ENCODE measurements at places on chromosomes 12 and 14.

GRCh38 chr12:32146074-32146873, 39.6 kb downstream of the BICD1 start:
- no peak for DNase-seq

- no peak for DNase-seq
These were observed 304.4 kb upstream of the FAR2 start for GRCh38 chr12:28844718-28845117.

- no peak for DNase-seq
These were observed 2.3 kb downstream of the FOXA1 start for GRCh38 chr14:37592482-37593408.

- DNase-seq, result no peak
These were observed 364.3 kb upstream of the DDHD1 start for GRCh38 chr14:53517270-53517960.

DNA sequence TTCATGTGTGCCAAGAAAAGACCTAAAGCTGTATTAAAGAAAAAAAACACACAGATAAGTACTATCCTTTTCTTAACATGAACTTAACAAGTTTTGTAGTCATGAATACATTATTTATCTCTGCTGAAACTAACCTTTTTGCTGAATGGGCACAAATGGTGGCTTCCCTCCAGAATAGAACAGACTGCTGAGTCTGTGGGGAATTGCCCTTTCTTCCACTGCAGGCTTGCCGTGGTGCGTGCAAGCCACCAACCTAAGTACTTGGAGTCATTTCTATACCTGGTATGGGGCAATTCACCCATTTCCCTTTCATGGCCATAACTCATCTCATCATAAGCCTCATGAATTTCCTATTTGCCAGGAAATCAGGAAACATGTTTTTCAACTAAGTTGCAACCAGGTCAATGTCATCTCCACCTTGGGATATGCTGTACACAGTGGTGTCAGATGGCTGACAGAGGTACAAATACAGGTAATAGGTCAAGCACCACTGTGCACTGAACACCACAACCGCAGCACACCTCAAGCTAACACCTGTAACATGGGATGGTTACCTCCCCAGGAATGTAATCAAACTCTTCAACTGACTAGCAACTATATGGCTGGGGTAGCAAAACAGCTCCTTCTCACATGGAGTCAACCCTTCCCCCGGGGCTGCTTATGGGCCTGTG, 49.9 kb downstream of the CATSPERB start:
- no peak for DNase-seq

- DNase-seq, result no peak
These were observed 17.3 kb upstream of the KLRB1 start for GRCh38 chr12:9625019-9625418.

GRCh38 chr14:101762530-101763101, 1.1 kb downstream of the PPP2R5C start:
- DNase-seq, result no peak

DNA sequence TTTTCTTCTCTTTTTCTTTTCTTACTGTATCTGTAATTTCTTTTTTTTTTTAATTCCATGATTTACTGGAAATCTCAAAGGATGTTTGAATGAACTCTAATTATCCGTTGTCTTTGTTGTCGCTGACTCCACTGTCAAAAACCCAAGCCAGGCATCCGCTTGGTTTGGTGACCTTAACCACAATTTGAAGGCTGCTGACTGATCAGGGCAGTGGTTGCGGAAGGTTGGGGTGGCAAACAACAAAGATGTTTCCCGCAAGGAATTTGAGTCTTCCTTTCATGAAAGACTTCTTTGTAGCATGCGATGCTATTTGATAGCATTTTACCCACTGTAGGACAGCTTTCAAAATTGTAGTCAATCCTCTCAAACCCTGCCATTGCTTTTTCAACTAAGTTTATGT, 1013.8 kb downstream of the DIO2 start:
- no peak for DNase-seq

DNA sequence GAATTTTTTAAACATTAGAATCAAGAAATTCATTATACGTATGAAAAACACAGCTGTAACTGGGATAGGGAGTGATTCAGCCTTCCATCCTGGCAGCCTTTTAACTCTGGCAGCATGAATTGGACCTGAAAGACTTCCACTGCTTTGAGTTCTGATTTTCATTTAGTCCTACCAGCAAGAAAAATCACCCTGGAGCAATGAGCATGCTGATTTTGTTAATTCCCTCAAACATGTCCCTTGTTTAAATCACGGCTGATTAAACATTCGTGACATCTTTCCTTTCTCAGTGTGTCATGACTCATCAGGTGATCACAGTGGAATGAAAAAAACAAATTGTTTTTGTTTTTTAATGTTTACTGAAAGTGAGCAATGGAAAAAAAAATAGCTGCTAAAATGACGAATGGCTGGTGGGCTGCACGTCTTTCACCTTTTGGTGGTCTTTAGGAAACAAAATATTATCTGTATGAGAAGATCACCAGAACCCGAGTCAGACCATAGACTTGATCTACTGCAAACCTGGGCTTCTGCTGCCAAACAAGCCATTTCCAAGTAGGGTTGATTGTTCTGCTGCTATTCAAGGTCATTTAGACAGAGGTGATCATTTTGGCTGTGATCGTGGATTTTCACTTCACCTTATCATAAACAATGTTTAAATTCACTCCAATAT, 67.0 kb upstream of the CAND1 start:
- no peak for DNase-seq

DNA sequence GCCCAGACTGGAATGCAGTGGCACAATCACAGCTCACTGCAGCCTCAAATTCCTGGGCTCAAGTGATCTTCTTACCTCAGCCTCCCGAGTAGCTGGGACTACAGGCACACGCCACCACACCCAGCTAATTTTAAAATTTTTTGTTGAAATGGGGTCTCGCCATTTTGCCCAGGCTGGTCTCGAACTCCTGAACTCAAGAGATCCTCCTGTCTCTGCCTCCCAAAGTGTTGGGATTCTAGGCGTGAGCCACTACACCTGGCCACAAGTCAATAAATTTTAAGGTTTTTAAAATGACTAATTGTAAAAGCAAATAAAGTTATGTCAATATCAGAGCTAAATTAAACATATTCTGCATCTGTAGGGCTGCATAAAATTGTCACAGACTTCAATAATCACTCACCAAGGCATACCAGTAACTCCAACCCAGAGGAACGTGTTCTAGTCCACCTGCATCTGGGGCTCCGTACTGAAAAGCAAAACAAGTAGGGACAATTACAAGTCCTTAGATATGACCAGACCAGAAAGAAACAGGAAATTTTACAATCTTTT, 13.9 kb downstream of the GNS start:
- no peak for DNase-seq

DNA sequence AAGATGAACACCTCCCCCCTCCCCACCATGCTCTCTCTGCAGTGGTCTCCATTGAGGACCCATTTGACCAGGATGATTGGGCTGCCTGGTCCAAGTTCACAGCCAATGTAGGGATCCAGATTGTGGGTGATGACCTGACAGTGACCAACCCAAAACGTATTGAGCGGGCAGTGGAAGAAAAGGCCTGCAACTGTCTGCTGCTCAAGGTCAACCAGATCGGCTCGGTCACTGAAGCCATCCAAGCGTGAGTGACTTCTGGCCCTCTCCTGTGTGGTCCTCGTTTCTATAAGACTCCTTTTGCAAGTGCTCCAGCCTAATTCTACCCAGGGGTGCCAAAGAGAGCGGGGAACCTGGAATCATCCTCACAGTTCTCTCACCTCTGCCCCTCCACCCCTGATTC, 6.2 kb upstream of the ATN1 start:
- DNase-seq, result no peak

- no peak for DNase-seq
These were observed 940.8 kb downstream of the SLC6A15 start for GRCh38 chr12:83971781-83972180.

GRCh38 chr14:77066578-77067172, 31.4 kb upstream of the CIPC start:
- DNase-seq, result no peak

DNA sequence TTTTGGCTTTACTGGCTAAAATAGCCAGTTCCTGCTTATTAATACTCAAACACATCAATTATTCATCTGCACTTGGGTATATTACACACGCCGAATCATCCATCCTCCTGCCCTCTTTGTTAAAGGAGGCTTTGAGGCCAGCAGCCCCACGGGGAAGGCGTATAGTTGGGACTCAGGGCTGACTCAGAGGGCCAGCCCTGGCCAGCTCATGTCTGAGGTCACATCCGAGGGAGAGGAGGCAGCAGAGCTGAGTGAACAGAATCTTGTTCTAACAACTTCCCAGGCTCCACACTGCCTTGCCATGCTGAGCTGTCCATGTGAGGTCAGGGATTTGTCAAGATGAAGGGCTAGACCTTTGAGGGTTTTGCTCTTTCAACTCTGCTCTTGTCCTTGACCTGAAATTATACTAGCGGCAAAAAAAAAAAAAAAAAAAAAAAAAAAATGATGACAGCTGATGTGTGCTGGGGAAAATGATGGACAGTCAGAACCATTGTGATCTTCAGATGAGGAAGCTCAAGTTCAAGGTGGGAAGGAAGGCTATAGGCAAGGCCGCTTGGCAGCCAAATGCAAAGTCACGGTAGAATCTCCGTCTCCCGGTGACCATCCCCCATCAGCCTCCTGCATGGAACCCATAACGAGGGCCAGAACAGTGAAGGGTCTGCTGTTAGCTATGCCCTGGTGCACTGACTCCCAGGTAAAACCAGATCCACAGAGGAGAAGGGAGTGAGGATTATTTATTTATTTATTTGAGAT, 12.5 kb upstream of the MARK3 start:
- DNase-seq, result no peak

DNA sequence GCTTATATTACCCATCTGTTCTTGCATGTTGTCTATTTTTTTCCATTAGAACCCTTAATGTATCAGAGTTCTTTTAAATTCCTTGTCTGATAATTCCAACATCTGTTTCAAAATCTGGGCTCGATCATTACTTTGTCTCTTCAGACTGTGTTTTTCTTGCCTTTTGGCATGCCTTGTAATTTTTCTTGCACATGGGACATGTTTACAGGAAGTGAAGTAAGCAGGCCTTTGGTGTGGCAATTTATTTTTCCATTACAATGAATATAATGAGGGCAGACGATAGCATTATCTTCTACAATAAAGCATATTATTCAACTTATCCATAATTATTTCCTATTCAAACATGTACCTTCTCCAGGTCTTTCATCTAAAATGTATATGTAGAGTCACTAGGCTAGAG, 48.3 kb downstream of the STXBP6 start:
- no peak for DNase-seq

GRCh38 chr12:77324763-77325468, 259.5 kb upstream of the E2F7 start:
- peak; percentile 0 for DNase-seq

DNA sequence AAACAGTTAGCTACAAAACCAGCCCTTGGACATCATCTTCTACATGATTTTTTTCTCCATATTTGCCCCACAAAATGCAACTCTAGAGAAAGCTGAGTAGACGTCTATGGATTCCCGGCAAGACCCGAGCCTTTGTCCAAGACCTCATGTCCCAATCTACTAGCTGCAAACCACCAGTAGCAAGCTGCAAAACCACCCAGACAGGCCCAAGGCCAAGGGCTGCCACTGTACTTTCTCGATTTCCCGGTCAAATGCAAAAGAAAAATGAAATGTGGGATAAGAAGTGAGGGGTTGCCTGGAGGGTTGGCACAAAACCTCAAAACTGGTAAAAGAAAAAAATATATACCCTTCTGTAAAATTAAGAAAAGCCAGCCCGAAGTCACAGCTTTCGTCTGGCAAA, 2.9 kb upstream of the SIX6 start:
- DNase-seq, result no peak

DNA sequence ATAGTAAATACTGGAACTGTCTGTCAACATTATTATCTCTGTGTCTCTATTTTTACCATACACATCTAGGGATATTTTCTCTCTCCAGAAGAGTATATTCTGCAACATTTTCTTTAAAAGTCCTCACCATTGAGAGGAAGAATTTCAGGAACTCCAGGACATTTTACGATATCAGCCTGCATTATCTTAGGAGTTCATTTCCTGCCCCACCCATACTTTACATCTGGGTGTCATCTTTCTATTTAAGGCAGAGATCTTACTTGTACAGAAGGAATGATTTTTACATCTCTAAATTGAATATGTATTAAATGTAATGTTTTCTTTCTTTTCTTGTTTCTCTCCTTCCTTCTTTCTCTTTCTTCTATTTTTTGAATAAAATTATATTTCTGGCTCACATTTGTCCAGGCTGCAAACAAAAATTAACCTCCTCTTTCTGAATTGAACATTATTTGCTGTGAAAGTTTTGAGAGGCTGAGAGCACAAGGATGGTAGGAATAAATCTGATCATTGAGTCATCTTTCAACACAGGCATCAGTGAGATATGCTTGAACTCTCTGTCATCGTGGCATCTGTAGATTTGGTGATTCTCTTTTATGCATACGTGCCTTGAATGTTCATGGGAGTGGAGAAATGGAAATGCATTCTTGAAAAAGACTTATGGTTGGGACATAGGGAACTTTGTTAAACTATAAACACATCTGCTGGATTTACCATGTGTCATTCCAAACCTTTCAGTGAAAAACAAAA, 753.6 kb downstream of the SLC16A7 start:
- no peak for DNase-seq

DNA sequence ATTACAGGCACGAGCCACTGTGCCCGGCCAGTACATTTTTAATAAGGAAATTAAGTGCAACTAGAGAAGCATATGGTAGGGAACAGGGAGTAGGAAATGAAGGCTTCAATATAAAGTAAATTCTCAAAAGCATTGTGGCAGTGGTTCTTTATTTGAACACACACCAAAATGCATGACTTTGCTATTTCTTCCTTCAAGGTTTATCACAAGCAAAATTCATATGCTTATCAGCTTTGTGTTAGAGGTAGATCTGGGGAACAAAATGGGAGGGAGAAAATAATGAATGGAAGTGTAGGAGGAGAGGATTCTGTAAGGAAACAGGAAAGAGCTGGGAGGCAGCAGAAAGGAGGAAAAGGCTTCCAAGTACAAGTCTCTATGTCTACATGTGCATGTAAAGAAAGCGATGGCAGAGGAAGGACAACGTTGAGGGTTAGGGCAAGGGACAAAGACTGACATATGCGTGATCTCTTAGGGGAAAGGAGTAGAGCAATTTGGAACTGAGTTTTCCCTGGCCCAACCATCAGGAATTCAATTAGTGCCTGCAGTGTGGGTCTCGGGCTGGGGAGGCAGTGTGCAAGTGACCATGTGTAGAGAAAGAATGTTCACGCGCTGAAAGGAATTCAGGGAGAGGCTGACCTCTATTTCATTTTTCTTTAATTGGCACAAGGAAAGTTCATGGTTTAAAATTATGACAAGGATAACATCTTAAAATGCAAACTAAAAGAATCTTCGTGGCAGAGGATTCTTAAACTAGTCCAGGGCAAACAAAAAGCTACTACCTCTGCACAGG, 22.9 kb upstream of the RASSF8 start:
- DNase-seq, result no peak

DNA sequence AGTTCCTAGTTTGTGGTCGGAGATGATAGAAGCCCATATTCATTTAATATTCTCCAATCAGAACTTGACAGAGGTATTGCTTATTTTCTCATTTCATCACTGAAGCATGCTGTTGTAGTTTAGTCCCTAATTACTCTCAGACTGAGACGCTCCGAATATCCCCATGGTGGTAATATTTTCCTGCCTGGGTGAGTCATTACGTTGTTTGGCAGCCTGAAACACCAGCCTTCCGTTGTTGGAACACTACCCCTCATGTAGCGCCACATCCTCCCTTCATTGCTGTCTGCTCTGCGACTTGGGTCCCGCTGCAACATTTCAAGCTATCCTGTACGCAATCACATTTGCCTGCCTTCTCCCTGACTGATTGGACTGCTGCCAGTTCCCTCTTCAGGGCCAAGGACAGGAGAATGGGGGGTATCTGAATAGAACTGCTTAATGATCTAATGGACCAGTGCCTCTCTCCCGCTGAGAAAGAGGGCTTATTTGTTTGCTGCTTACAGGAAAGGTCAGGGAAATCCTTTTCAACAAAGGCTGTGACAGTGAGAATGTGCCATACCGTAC, 369.1 kb downstream of the NPAS3 start:
- DNase-seq, result no peak

Data from activated CD4-positive, alpha-beta T cell treated with anti-CD3 and anti-CD28 coated beads, Interleukin-2, amount 50 U/mL, for 24 hours (primary cell).